ENCODE measurements at places on chromosomes 6 and 20.

DNA sequence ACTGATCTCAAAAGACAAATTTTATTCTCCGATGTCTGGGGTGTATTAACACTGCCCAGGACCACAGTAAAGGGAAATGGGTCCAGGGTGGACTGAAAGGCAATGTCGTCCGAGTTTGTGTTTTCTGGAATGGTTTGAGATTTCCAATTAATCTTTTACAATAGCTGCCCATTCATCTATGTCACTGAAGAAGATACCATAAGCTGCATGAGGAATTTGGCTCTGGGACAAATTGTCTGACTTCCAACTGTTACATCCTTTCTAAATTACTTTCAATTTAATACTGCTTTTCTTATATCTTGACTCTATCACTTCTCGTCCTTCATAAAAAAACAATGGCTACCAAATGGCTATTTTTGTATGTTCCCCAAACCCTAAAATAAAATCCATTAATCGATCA, 130.7 kb upstream of the KCNK16 start:
- DNase-seq, result no peak

GRCh38 chr6:45651301-45651700, 273.6 kb upstream of the SUPT3H start:
- no peak for DNase-seq

DNA sequence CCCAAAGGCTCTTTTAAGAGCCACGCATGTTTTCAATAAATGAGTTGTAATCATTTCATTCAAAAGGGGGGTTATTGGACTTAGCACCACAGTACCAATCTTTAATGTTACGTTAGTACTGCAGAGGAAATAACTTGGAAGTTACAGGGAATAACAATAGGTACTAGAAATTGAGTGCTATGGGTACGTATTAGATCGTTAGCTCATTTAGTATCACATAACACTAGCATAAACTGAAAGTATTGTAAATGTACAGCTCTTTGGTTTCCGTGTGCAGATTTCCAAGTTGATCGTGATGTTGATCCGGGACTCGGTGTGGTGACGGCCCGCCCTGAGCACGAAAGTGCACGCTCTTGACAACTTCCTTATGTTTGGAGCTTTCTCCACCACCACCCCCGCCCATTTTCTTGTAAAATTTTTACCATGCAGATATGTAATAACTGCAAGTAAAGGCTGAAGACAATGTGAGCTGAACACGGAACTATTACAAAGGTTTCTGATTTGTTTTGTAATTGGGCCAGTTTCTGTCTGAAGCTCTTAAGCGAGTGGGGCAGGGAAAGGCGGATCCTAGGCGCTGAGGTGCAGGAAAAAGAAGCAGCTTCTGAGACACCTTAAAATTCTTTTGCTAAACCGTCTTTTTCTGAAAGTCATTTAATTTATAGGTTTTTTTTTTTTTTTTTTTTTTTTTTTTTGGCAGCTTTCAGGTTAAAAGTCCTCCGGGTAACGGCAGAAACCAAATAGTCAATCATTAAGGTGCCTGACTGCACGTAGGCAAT, 71.5 kb downstream of the HFE start:
- DNase-seq, result peak; percentile 55

- DNase-seq, result peak; percentile 76
Observed at GRCh38 chr6:143694560-143694959, 16.8 kb downstream of the PHACTR2 start.

DNA sequence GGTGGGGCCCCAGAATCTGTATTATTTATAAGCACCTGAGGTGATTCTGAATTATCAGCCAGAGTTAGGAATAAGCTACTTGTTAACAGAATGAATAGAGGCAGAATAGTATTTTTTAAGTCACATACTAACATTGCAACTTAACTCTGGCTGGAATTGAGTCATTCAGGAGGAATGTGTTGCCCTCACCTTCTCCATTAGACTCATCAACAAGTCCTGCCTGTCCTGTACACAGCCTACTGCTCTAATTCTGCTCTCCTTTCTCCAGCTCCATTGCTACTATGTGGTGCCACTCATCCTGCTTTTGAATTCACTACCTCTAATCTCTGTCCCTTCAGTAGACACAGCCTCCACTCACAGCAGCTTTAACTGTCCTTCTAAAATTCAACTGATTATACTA, 669.4 kb downstream of the DHX35 start:
- no peak for DNase-seq

- DNase-seq, result peak; percentile 59
Observed at GRCh38 chr6:125791151-125791819, 525 bp downstream of the NCOA7 start.
